ENCODE measurements at places on chromosomes 6 and 20.
A peak's percentile ranks its signal among the peaks of the same experiment; 100 is the strongest.

GRCh38 chr6:155223646-155224451 lies 40.0 kb upstream of the CLDN20 start:
- peak; percentile 76 for DNase-seq

GRCh38 chr6:148884461-148884860 lies 137.6 kb downstream of the UST start:
- DNase-seq = no peak

GRCh38 chr6:41967312-41968287 lies 26.0 kb upstream of the CCND3 start:
- DNase-seq = no peak

GRCh38 chr6:91063362-91063761 lies 476.5 kb upstream of the MAP3K7 start:
- no peak for DNase-seq

DNA sequence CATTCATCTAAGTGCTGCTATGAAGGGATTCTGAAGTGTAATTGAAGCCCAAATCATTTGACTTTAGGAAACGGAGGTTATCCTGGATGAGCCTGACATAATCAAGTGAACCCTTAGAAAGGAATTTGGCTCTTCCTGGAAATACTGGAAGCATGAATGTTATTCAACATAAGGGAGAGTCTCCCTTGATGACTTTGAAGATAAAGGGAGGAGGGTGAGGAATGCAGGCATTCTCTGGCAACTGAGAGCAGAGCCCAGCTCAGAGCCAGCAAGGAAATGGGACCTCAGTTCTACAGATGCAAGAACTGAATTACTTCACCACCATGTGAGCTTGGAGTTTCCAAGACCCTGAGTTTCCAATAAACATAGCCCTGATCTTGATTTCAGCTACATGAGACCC lies 168.2 kb downstream of the DLL1 start:
- DNase-seq = no peak

- no peak for DNase-seq
Observed at GRCh38 chr6:10414756-10415616, at the start of gene TFAP2A. TFAP2A (minus strand) TSS chr6:10415074; CDS start chr6:10414991, 83 bp downstream.

- DNase-seq = no peak
Observed at GRCh38 chr6:14765106-14765505, 480.8 kb upstream of the JARID2 start.

Measured in CD4-positive, alpha-beta T cell treated with Interleukin-4 for 4 hours (primary cell).